ENCODE measurements at places on chromosomes 5 and 9.

GRCh38 chr9:136997830-136998234 lies 1.5 kb upstream of the CLIC3 start:
- DNase-seq: no peak

- DNase-seq: no peak
These were observed 205.5 kb upstream of the EFNA5 start for GRCh38 chr5:107876261-107876660.

DNA sequence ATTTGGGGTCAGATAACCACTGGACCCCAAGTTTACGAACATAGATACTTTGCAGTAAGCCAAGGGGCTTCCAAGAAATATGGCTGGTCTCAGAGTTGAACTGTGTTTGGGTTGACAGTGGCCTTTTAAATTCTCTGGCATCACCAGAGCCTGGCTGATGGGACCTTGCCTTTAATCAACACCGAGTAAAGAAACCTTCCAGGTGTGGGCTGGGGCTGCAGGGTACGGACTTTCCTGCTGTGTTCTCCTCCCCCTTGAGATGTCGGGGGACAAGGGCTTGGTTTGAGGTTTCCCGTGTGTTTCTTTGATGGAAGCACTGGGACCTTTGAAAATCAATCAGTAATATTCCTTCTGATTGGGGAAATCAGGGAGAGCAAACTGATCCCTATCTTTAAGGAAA lies 140.1 kb downstream of the MTX3 start:
- no peak for DNase-seq

DNA sequence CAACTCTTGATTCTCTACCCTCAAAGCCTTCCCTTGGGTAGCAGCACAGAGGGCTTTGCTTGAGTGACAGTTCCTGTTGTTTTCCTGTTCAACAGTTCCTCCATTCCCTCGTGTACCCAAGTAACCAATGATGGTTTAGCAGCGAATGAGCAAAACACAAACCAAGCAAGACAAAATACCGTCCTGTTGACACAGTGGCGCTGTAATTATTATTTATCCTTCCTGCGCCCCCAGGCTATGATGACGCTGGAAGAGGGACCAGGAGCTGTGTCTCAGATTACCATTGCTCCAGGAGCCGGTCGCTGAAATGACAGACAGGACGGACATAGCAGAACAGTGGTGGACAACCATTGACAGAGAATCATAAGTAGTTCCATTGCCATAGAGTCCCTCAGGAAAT lies 154.8 kb downstream of the GADD45G start:
- DNase-seq: no peak

- DNase-seq: peak; percentile 66
These were observed 139.8 kb downstream of the MPDZ start for GRCh38 chr9:13139641-13140171.

DNA sequence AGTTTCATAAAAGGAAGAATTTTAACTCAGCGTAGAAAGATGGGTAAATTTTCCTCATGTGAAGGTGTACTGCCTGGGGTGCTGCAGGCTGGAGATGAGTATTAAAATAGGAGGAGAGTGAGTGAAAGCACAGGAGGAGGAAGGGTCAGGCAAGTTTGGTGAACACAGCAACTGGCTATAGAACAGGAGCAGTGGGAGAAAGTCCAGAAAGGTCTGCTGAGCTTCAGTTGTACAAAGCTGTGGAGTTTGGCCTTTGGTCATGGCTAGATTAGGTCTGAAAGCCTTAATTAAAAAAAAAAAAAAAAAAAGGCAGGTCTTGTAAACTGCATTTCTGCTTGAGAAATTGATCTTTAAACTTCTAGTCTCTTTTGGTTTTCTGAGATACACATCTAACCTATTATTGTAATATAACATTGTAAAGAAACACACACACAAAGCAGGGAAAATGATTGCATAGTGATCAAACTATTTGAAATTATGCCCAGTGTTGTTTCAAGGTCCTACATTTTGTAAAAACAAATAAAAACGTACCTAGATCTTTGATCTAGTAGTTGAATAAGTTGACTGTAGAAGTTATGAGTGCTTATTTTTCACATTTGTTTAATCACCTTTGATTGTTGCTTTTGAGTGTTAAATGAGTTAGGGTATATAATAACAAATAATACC lies 43.6 kb downstream of the MAP3K1 start:
- no peak for DNase-seq

DNA sequence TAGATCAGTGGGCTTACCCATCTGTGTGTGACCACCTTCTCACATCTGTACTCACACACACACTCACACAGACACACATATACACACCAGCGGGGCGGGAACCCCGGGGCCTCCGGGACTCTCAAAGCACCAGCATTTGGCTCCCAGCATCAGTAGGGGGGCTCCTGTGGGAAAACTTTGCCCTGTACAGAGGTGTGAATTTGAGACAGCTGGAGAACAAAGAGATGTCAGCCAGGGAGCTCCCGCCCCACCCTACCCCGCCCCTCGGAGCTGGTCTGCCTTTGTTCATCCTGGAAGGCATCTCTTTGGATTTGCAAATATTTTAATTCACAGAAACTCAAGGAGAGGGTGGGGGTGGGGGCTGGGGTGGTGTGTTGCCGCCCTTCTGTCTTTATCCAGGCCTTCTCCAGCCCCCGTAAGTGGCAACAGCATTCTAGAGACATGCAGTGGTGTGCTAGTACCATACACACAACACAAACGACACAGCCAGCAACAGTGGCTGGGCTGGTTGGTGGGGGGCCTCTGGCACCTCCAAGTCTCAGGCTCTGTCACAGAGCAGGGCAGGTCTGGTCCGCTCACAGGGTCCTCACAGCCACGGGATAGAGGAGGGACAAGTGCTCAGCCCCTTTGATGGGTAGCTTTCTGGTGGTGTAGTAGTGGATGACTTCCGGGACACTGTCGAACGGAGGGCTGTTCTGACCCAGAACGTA lies 15.5 kb upstream of the SLC25A51 start:
- no peak for DNase-seq

Measured in PC-9 (cell line).